GDM1 (cell line): ENCODE measurements at places on chromosomes 1 and 21.

- DNase-seq, result no peak
Measured at GRCh38 chr1:209850342-209850979, 22.7 kb downstream of the UTP25 start.

DNA sequence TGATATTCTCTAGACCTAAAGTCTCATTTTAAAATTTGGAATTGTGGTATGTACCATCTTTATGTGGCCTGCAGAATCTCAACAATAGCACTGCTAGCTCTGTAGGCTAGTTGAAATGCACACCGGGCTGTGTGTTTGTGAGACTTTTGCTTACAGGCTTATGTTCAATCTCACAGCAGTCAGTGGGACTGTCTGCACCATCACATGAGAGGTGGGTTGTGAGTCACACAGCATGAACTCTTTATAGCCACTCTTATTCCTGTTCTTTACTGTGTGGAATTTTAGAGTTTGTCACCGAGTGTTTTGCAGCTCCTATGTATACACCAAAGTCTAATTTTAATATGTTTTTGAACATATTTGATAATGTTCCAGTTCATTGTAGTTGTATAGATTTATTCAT is 74.6 kb downstream of the RASAL2 start:
- DNase-seq, result no peak

DNA sequence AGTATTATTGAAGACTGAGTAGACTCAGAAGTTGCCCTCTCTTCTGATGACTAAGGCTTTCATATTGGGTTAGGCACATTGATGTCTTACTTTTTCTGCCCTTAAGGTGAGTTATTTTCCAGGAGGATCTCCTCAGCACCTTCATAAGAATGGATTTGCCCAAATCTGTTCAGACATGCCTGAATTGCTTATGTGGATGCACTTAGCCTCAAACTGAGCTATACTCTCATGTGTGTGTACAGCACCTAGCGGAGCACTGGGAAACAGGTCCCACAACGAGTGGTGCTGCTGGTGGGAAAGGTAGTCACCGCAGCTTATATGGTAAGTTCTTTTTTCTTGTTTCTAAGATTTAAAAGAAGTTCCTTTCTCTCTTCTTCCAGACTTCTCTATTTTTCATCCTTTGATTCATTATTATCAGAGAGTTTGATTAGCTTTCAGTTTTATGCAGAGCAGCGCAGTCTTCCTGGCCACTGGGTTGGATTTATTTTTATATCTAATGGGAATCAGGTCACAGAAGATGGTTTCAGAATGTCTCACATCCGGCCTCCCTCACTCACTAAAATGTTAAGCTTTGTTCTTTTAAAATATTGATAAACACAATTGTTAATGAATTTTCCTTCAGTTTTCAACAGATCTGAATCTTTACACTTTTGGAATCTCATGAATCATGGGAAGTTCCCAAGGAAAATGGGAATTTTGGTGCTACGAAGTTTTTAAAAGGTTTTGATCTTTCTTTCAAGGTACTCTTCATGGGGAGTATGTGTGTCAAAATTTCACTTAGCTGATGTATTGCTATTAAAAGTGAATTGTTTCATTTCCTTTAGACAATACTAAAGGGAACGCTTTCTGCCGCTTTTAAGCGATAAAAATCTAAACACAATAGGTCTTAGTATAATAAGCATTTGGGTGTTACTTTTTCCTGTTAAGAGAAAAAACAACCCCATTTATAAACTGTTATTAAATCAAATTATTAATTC is 58.5 kb downstream of the EXTL2 start:
- DNase-seq, result no peak

DNA sequence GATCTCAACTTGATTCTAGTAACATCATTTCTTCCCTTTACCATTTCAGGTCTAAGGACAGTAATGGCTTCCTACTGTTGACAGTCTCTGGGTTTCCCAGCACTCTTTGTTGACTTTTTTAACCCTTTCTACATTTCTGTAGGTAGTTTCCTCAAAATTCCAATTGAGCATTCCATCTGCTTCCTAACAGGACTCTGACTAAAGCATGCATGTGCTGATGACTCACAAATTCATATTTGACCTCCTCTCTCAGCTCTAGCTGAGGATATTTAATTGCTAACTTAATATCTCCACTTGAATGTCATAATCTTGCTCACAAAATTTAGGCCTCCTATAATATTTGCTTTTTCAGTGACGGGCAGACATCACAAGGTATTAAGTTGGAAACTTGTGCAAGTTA is 93.3 kb upstream of the ZNHIT6 start:
- DNase-seq, result no peak

- no peak for DNase-seq
Measured at GRCh38 chr1:94239796-94240195, 2.4 kb upstream of the ARHGAP29 start.

GRCh38 chr1:76218888-76219287 is 144.3 kb downstream of the ST6GALNAC3 start:
- DNase-seq, result no peak

DNA sequence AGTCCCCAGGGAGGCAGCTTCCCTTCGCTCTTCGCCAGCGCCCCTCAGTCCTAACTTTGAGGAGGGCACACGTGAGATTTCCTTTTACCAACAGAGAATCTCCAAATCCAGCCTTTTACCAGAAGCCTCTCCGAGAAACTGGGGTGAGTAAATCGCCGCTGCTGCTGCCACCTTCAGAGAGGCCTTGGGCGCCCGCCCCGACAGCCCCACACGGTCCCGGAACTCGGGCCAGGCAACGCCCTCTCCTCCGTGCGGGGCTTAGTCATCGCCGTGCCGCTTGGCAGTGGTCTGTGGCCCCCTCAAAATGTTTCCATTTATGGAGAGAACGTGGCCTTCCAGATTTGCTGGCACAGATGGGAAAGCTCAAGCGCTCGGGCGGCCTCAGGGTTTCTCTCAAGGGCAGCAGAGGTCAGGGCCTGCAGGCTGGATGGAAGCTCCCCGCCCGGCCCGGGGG is 41.4 kb upstream of the COL6A2 start:
- DNase-seq, result no peak

GRCh38 chr1:169115891-169116585 is 9.5 kb downstream of the ATP1B1 start:
- DNase-seq, result no peak

GRCh38 chr21:33859373-33860102 is 56.1 kb downstream of the ATP5PO start:
- no peak for DNase-seq

DNA sequence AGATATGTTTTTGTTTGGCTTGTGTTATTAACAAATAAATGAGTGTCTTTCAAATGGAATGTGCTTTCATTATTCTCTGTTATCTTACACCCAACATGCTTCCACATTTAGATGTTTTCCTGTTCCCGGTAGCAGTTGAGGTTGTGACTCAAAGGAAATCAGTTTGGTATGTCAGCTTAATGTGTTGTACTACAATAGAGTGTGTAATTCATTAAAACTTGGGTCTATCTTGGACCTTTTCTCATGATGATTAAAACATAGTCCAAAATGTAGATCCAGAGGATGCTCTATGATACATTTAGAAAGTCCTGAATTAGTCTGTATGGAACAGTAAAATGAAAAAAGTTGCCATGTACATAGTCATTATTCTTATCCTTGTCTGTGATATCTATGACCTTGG is 26.7 kb downstream of the RTCA start:
- DNase-seq, result peak; percentile 45

DNA sequence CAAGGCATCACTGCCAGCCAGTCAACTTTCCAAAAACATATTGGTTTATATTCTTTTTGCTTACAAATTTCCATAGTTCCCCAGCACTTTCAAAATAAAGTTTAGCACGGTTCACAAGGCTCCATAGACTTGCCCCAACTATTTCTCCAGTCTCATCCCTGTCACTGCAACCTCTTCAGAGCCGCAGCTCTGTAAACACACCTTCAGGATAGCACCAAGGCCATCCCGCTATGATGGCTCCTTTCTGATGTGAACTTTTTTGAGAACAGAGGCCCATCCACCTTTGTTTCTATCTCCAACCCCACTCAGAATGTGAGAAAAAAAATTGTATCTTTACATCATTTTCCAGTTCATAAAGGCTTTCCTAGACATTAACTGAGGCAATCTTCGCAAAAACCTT is 26.3 kb downstream of the PGM1 start:
- no peak for DNase-seq

- DNase-seq, result no peak
Measured at GRCh38 chr1:15062479-15063099, 91.0 kb upstream of the TMEM51 start.

DNA sequence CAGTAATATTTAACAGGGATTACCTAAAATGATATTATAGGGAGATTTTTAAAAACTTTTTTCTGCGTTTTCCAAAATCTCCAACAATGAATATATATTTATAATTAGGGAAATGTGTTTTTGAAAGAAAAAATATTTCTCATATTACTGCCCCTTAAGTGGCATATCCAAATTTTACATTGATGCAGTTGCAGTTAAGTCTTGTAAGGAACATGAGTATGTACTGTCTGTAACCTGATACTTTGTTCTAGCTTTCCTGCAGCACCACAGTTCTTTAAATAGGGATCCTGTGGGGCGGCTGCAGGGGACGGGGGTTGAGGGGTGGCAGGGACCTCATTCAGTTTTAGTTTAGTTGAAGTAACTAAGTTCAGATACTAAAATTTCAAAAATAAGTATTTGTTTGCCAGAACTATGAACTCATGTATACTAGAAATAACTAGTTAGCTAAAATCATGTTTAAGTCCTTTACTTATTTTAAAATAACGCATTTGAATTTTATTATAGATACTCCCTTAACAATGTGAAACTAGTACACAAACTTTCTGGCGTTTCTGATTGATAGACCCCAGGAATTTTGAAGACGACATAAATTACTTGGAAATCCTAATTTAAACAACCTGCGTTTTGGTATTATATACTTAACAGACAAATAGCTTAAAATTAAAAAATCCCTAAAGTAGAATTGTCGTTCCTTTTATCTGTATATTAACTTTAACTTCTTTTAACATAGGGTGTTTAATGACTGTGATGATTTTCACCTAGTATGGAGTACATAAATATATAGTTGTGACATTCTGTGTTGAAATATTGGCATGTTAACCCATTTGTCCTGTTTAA is 639 bp upstream of the DNAJB4 start:
- DNase-seq, result peak; percentile 47

- DNase-seq, result no peak
Measured at GRCh38 chr21:34093083-34093482, 19.7 kb downstream of the MRPS6 start.

- DNase-seq, result no peak
Measured at GRCh38 chr1:214548988-214549387, 2.4 kb downstream of the PTPN14 start.

- no peak for DNase-seq
Measured at GRCh38 chr1:234398849-234399381, 25.7 kb downstream of the COA6 start.

DNA sequence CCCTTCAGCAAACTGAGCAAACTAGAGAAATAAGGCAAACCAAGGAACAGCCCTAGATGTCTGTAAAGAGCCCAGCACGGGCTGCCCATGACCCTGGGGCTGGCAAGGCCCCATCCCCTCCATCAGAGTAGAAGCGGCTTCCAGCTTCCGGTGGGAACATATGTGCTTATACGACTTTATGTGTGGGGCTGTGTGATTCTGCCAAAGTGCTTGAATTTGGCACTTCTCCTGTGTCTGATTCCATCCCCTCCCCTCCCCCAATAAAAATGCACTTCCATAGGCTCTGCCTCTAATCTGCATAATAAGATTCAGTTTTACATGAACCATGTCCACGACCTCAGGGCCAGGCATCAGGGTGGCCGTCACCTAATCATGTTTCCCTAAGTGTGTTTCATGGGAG is 236.6 kb downstream of the DSCAM start:
- DNase-seq, result no peak

- no peak for DNase-seq
Measured at GRCh38 chr1:192547501-192547900, 28.1 kb upstream of the RGS1 start.

DNA sequence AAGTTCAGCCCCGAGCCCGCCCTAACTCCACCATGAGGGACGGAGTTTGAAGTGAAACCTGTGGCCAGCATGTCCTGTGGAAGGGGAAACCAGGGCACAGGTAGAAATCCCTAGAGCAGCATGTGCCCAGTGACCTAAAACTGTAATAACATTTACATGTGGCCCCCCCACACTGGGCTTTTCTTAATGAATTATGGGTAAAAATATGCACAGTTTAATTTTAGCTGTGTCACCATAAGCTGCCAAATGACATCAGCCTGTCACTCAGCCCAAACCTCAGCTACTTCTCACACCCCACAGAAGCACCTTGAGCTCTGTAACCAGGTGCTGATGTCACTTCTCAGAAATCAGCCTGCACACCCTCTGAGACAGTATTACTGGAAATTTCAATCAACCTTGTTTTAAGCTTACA is 50.0 kb upstream of the SLC19A1 start:
- DNase-seq, result no peak

DNA sequence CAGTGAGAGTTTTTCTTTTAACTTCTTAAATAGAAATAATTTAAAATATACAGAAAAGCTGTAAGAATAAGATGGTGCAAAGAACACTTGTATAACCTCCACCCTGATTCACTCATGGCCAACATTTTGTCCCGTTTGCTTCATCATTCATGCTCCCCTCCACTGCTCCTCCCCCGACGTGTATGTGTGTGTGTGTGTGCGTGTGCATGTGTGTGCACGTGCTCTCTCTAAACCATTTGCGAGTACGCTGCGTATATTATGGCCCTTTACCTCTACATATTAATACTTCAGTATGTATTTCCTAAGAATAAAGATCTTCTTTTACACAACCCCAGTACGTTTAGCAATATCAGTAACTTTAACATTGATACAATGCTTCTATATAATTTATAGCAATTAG is 43.0 kb downstream of the TRAF5 start:
- no peak for DNase-seq

- no peak for DNase-seq
Measured at GRCh38 chr1:151809985-151810556, 4.9 kb upstream of the LINGO4 start.

GRCh38 chr1:14704846-14705245 is 106.4 kb downstream of the KAZN start:
- no peak for DNase-seq

GRCh38 chr1:17725084-17725719 is 29.9 kb upstream of the ACTL8 start:
- no peak for DNase-seq

GRCh38 chr1:30684881-30685795 is 38.2 kb downstream of the MATN1 start:
- DNase-seq, result no peak

DNA sequence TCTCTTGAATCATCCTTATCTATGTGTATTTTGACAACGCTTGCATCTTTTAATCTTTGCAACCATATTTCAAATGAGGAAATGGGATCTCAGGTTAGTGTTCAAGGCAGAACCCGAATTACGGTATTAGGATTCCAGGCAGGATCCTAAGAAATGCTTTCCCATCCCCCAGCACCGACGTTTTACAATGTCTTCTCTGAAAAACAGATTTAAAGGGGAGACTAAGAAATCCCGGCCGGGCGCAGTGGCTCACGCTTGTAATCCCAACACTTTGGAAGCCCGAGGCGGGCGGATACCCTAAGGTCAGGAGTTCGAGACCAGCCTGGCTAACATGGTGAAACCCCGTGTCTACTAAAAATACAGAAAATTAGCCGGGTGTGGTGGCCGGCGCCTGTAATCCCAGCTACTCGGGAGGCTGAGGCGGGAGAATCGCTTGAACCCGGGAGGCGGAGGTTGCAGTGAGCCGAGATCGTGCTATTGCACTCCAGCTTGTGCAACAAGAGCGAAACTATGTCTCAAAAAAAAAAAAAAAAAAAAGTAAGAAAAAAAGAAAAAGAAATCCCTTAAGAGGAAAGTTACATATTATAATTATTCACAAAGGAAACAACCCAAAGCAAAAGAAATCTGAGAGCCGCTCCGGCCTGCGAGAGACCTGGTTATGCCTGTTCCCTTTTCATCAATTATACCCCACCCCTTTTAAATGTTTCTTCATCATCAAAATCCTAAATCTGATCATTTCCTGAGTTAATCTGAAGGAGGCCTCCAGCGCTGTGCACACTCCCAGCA is 801 bp upstream of the GORAB start:
- DNase-seq, result no peak
